Right renal pelvis (tissue), 4 donors: ENCODE measurements at places on chromosomes 12 and 14.

DNA sequence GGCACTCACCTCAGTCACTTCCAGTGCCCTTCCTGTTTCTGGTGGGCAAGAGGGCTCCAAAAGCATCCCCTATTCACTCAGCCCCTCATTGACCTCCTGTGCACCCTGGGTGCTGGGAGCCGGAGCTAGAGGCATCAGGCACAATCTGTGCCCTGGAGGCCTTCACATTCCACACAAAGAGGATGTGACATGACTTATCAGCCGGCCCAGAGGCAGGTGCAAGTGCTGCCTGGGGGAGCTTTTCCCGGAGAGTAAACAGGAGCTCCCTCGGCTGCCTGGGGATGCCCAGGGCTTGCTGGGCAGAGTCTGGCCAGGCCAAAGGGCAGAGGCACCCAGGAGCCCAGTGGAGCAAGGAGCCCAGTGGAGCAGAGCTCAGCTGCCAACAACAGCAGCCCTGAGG lies 64.5 kb downstream of the BCL11B start:
- no peak for DNase-seq

DNA sequence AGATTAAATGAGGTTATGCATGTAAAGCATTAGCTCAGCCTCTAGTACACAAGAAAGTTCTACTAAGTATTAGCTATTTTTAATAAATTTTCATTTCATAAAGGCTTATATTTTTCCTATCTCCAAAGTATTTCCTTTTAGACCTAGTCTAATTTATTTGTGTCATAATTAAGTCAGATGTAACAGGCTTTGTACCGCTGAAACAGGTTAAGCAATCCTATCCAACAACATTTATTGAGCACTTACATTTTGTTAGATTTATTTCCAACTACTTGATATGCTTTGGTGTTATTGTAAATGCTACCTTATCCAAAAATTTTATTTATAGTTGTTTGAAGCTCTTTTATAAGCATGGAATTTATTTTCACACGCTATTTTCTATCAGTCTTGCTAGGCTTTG lies 1.8 kb upstream of the PARP2 start:
- no peak for DNase-seq

DNA sequence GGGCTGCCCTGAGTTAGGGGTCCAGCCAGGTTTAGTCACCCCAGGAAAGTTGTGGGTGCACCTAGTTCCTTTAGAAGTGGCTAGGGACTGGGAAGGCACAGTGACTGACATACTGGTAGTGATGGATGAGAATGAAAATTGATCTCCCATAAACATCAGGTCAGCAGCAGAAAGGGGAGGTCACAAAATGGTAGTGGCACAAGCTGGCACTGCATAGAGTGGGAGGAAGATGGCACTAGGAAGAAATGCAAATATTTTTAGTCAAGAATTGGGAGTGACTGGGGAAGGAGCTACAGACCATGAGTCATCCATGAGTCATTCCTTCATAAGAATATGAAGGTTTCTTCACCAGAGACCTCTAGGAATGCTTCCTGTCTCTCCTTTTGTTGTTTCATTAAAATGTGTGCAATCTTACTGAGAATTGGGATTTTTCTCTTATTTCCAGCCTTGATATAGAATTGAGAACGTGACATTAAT lies 198.3 kb upstream of the AMIGO2 start:
- no peak for DNase-seq

- no peak for DNase-seq
Observed at GRCh38 chr14:81452341-81453133, 52.4 kb upstream of the STON2 start.

DNA sequence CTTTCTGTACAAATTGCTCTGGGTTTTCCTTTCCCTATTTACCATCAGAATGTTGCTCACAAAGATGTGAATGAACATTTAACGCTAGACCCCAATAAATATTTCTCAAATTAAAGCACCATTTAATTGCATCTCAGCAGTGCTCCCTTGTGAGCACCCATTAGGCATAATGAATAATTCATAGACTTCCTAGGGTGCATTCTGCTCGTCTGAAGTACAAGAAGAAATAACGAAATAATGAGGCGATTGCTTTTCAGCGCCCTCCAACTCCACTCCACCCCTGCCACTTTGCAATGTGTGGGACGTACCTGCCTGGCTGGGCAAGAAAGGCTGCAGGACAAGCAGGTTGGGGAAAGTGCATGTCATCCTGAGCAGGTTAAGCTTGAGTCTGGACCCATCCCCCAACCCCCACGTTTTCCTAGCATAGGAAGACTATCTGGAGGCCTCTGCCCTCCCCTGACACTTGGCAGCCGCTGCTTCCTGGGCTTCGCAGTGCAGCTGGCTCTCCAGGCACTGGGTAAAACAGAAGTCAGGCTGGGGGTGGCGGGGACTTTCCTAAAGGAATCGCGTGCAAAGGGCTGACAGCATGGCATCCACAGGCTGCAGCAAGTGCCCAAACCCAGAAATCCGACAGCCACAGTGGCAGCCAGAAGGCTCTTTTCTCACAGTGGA lies 253.7 kb downstream of the DUSP6 start:
- DNase-seq, result no peak
